ENCODE measurements at places on chromosomes 6 and 20.

DNA sequence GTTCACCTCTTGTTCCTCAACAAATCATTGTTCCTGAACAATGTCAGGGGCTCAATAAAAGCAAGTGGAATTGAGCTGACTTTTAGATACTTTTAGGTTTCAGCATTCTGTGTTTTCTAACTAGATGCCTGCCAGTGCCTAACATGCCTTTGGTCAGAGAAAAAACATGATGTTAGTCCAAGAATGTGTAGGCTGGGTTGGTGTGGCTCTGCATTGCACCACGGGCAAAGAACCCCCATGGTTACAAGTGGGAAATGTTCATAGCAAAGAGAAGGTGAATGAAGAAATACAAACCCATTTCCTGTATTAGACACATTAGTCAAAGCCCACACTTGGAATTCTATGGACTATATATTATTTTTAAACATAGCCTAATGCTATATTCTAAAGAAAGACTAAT, 193.3 kb downstream of the TMEM200A start:
- no peak for DNase-seq

- DNase-seq = no peak
These were observed 107.7 kb upstream of the RALGAPA2 start for GRCh38 chr20:20820104-20820503.

DNA sequence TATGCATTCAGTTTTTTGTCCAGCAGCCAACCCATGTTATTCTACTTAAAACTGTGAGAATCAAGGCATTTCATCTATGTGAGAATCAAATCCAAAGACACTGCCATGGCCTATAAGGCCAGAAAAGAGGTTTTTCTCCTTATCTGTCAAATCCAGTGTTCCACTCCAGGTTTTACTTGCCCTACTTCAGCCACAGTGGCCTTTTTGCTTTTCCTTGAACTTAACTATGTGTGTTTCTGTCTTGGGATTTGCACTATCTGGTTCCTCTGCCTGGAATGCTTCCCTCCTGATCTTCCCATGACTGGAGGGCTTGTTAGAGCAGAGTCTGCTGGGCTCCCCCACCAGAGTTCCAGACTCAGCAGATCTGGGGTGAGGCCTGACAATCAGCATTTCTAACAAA, 113.1 kb upstream of the DOK5 start:
- DNase-seq = no peak

GRCh38 chr6:45757443-45758130, 258.1 kb downstream of the CLIC5 start:
- DNase-seq = no peak

DNA sequence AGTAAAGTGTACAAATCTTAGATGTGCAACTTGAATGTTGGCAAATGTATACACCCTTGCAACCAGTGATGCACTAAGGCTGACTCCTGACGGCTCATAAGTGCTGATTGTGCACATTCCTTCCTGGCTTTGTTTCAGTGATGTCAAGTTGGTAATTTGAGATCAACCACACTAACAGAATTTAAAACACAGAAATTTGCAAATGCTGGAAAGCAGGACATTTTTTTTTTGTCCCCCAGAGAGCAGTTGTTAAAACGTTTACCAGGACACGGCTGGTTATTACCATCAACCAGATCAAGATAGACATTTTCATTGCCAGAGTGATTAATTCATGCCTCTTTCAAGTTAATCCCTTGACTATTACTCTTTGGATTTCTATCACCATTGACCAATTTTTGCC, 735.6 kb downstream of the RFPL4B start:
- DNase-seq = no peak

- DNase-seq = no peak
These were observed 903.4 kb downstream of the EYS start for GRCh38 chr6:64803470-64804166.

DNA sequence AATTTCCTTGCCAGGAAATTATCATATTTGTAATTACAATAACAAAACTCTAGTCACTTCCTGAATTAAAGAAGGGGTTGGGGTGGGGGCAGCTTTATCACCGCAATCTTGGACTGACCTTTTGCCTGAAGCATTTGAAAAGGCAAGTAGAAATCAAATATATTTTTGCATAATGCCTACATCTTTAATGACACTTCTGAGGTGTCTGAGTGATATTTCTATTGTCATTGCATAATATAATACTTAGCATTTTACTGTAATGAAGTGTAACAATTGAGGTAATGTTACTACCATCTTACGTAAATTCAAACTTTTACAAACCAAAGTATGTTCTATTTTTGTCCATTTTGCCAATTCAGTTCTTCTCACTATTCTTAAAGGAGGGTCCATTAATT, 65.2 kb downstream of the SYNE1 start:
- DNase-seq = no peak

DNA sequence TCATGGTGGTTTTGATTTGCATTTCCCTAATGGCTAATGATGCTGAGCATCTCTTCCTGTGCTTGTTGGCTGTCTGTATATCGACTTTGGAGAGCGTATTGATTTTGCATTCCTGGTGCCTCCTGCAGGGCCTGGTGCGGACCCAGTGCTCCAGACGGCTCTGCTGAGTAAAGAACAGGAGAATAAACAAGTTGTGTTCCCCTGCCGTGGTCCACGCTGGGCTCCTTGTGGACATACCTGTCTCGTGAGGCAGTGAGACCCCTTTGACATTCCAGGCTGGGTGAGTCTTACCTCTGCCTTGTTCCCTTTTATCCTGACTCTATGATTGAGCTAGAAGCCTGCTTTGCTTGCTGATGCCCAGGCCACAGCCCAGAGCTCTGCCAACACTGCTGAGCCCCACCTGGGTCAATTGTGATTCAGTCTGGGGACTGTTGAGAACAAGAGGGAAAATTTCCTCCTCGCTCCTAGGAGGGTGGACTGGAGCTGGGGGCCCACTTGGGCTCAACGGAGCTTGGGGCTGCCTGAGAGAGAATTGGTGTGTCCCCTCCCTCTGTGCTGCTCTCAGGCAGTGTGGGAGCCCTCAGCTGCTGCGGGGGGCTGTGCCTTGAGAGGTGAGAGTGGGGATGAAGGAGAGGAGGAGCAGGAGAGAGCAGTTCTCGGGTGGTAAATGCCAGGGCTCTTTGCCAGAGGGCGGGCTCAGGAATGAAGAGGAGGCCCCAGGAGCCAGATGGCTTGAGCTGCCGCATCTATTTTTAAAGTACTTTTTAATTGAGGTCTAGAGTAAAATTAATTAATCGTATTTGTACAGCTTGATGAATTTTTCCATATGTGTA, 43.7 kb upstream of the PMEPA1 start:
- no peak for DNase-seq

DNA sequence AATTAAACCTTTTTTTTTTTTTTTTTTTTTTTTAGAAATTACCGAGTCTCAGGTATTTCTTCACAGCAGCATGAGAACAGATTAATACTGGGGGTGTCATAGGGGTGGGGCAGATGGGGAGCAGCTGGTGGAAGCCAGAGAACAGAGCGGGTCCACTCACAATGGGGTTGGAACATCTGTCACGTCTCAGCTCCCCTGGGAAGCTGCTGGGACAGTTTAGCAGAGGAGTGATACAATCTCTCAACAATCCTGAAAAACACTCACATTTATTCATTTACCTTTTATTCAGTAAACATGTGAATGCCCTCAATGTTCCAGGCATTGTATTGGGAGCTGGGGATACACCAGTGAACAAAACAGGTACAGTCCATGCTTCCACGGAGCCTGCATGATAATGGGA, 162.2 kb downstream of the SMOC2 start:
- DNase-seq = no peak

GRCh38 chr6:117506180-117506835, 23.8 kb downstream of the DCBLD1 start:
- DNase-seq = no peak

DNA sequence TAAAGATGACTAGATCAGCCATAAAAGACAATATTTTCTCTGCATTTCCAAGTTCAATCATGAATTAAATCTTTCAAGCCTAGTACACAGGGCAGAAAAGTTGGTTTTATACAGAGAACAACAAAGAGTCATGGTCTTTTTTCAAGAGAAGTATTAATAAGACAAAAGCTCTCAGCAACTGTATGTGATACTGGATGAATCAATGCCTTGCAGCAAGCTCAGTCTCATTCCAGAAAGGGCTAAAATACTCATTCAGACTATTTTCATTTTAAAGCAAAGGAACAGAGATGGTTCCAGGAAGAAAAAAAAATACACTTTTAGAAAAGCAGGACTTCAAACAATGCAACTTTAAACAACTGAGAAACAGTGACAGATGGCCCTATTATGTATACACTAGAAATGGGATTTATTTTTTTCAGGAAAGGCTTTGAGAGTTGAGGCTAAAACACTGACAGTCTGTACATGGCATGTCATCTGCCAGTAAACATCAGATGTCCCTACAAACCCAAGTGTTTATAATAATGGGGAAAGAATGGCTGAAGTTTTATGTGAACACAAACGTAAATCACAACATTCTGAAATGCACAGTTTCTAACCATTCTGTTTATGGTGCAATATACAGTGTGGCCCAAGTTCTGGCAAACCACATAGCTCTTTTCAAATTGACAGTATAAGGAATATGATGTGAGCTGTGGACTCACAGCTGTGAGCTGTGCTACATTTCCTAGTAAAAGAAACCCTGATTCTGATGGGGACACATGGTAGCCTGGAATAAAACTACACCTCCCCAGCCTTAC, 114.3 kb upstream of the DST start:
- DNase-seq = no peak

DNA sequence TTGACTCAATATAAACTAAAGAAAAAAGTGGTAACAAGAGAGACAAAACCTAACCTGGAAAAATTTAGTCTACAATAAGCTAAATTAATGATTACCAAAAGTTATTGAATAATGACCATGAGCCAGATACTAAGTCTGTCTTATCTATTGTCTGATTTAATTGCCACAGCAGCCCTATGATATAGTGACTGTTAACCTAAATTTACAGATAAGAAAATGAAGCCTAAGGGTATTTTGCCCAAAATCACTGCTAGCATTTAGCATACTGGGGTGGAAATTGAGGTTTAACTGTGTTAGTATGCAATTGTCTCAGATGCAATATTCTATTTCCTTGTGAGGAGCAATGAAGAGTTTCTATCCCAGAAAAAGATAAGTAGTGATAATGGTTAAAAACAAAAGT, 361.0 kb upstream of the EYS start:
- no peak for DNase-seq

- DNase-seq = no peak
These were observed at the start of gene FRK for GRCh38 chr6:116060572-116061283. FRK (minus strand) TSS chr6:116060891; CDS start chr6:116060311, 580 bp downstream.

- no peak for DNase-seq
These were observed 30.1 kb downstream of the PRPH2 start for GRCh38 chr6:42692137-42692911.

GRCh38 chr6:90469906-90470305, 117.0 kb downstream of the MAP3K7 start:
- DNase-seq = no peak

- no peak for DNase-seq
These were observed 86.7 kb downstream of the GRM4 start for GRCh38 chr6:34059136-34059731.

GRCh38 chr6:144585217-144585814, 300.2 kb downstream of the UTRN start:
- no peak for DNase-seq

- no peak for DNase-seq
These were observed 509.9 kb upstream of the ID4 start for GRCh38 chr6:19327241-19327640.

DNA sequence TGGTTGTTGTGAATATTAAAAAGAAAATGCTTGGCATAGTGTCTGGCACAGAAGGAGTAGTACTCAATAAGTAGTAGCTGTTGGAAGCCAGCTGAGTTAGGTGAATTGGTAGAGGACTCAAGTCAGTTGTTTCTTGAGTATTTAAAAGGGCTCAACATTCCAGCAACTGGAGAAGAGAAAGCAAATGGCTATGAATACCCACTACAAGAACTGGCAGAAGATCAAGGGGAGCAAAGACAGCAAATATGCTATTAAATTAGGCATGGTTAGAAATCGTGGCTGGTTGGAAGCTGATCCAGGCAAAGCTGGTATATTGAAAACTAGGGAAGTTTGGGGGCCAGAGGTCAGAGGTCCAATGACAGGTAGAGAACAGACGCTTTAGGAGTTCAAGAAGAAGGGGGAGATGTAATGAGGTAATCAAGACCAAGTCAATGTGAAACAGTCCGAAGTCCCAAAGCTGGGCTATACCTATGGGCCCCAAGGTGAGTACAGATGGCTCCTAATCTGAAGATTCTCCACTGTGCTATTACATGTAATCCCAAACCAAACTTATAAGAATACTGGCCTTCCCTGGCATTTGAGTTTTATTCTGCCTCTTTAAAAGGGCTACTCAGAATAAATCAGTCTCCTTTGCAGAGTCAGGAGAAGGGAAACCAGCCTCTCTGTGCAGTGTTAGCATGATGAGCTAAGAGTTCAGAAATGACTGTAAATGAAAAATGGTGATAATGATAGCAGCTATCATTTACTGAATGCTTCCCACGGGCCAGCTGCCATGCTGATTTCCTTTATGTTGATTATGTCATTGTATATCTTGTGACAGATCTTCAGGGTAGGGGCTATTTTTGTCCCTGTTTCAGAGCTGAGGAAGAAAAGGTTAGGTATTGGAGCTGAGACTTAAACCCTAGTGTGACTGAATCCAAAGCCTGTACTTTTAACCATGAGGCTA, 122.3 kb downstream of the ANKS1A start:
- DNase-seq = no peak

DNA sequence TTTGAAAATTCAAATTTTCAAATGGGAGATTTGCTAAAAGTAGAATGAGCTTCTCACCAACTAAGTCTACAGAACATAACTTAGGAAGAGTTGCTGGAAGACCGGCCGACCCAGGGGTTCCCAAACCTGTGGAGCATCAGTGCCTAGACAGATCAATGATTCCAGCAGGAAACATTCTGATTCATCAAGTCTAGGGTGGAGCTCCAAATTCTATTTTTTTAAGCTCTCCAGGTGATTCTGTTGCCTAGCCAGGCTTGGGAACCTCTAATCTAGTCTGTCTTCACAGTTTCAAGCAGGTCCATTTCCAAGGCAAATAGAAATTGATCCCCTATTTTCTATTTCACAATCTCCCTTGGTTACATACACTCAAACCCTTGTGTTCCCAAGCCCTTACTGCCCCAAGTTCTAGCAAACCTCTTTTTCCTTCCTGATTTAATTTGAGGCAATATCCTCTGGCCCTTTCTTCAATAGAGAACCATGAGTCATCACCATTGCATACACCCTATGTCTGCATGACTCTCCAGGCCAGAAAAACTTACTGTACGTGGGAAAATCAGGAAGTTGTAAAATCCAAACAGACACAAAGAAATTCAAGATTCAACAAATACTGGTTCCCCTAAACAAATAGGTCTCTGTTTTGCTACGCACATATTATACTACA, 8.9 kb downstream of the ATXN1 start:
- DNase-seq = no peak

GRCh38 chr6:158022749-158023596, 41.3 kb downstream of the SYNJ2 start:
- DNase-seq = no peak

GRCh38 chr20:51511861-51512619, 30.5 kb downstream of the NFATC2 start:
- no peak for DNase-seq

DNA sequence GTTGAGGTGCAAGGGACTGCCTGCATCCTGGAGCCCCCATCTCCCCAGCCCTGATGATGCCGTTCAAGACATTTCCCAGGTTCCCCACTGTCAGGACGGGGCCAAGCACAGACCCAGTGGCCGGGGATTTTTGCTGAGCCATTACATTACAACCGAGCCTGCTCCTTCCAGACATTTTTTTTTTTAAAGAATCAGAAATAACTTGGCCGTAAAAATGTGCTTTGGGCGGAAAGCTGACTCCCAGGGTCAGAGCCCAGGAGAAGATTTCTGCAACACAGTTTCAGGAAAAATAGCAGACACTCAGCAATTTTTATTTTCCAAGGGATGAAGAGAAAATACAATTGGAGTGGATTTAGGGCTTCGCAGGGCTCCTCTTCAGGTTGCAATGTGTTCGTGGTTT, 87.9 kb downstream of the LRFN2 start:
- DNase-seq = no peak

All from NCI-H187 (cell line).